ENCODE measurements at places on chromosomes 2 and 18. TPM values are rescaled to one million over a fixed set of nuclear protein-coding genes. Genes with fewer than 3 reads are reported as not detected.

DNA sequence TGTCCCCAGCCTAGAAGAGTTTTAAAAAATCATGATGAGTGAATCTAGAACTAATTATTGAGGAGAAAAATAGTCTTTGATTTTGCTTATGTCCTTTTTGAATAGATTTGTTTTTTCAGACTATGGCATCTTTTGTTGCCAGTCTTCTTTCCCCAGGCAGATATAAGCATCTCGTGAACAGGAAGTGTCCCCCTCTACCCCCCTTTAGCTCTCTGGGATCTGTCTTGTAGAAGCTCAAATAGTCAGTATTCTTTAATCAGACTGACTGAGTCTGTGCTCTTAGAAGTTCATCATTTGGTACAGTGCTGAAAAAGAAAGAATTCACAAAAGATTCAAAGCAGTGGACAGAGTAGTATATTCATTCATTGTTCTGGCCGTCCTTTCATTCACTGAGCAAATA is 10.4 kb downstream of the PRKCE start:
- no peak for DNase-seq
- H3K27ac ChIP-seq: no peak overlapping the region
- no peaks in the 10 kb centered on the region for H3K4me1 ChIP-seq

DNA sequence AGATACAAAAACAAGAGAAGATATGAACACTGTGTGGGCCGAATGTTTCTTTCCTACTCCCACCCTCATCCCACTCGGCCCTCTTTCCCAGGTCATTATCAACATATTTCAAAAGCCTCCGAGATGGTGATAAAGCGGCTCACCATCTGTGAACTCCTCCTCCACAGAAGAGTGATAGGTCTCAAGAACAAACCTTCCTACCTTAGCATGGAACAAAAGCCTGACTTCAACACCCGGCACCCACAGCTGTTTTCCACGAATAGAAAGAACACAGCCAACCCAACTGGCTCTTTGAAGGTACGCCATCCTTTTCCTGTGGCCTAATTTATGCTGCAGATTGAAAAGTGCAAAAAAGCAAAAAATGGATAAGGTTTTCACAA is 28.8 kb downstream of the BCL2 start:
- H3K4me3 ChIP-seq: no peak overlapping the region
- no peak for DNase-seq
- no peaks in the 10 kb centered on the region for H3K36me3 ChIP-seq
- H3K27ac ChIP-seq: no peak overlapping the region
- H3K27me3 ChIP-seq: no peaks in the 10 kb centered on the region

- H3K4me3 ChIP-seq: no peak overlapping the region
- no peaks in the 10 kb centered on the region for H3K36me3 ChIP-seq
- no peak for DNase-seq
- peaks cover 5% of the 10 kb centered on the region for H3K4me1 ChIP-seq
- H3K27me3 ChIP-seq: no peaks in the 10 kb centered on the region
Measured at GRCh38 chr2:222360146-222360545, 61.3 kb upstream of the PAX3 start.

- no peaks in the 10 kb centered on the region for H3K36me3 ChIP-seq
- no peaks in the 10 kb centered on the region for H3K4me1 ChIP-seq
- H3K27me3 ChIP-seq: no peaks in the 10 kb centered on the region
- no peak overlapping the region for H3K27ac ChIP-seq
- no peak overlapping the region for H3K4me3 ChIP-seq
Measured at GRCh38 chr2:151987484-151987883, 111.4 kb downstream of the CACNB4 start.

- H3K36me3 ChIP-seq: peaks cover 13% of the 10 kb centered on the region
- no peak overlapping the region for H3K4me3 ChIP-seq
- H3K4me1 ChIP-seq: no peaks in the 10 kb centered on the region
- H3K27ac ChIP-seq: no peak overlapping the region
- H3K27me3 ChIP-seq: no peaks in the 10 kb centered on the region
- no peak for DNase-seq
Measured at GRCh38 chr18:49241852-49242251, 218.6 kb downstream of the DYM start.

DNA sequence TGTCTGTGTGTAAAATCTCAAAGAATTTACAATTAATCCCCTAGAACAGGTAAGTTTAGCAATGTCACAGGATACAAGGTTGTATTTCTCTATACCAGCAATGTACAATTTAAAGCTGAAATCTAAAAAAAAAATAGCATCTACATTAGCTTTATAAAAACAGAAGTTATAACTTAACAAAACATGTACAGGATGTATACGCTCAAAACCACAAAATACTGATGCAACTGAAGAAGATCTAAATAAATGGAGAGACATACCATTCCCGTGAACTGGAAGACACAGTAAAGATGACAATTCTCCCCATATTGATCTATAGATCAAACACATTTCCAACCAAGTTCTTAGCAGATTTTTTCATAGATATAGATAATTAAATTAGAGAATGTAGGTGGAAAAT is 17.5 kb upstream of the RANBP2 start:
- DNase-seq: no peak
- peaks cover 10% of the 10 kb centered on the region for H3K4me1 ChIP-seq

- H3K4me1 ChIP-seq: no peaks in the 10 kb centered on the region
- H3K4me3 ChIP-seq: no peak overlapping the region
- no peak for DNase-seq
Measured at GRCh38 chr2:18752667-18753422, 163.5 kb upstream of the NT5C1B start.

GRCh38 chr2:84980263-84980983 is 9.5 kb downstream of the KCMF1 start:
- no peak overlapping the region for H3K27ac ChIP-seq
- peaks cover 82% of the 10 kb centered on the region for H3K4me1 ChIP-seq
- H3K27me3 ChIP-seq: no peaks in the 10 kb centered on the region
- no peak for DNase-seq
- H3K36me3 ChIP-seq: no peaks in the 10 kb centered on the region
- no peak overlapping the region for H3K4me3 ChIP-seq

DNA sequence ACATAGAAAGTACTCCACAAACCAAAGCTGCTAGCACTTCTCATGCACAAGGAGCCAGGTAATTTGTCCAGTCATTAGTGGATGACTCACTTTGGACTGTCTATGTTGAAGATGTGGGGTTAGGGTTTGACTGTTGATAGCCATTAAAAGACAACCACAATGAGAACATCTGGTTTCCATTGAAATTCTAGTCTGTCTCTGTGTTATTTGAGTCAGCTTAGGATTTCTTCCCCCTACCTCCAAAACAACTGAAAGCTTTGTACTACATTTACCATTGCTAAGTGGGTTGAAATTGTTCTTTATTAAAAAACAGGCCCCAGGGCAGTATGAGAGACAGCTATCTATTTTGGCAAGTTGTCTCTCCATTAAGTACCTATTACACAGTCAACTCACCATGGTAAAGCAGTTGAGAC is 50.2 kb upstream of the ANKRD44 start:
- H3K4me1 ChIP-seq: no peaks in the 10 kb centered on the region
- H3K27ac ChIP-seq: no peak overlapping the region
- no peak overlapping the region for H3K4me3 ChIP-seq
- H3K36me3 ChIP-seq: no peaks in the 10 kb centered on the region
- DNase-seq: no peak

- H3K36me3 ChIP-seq: no peaks in the 10 kb centered on the region
- DNase-seq: no peak
- no peak overlapping the region for H3K27ac ChIP-seq
- H3K4me3 ChIP-seq: no peak overlapping the region
Measured at GRCh38 chr18:24601585-24601984, 141.1 kb downstream of the HRH4 start.

DNA sequence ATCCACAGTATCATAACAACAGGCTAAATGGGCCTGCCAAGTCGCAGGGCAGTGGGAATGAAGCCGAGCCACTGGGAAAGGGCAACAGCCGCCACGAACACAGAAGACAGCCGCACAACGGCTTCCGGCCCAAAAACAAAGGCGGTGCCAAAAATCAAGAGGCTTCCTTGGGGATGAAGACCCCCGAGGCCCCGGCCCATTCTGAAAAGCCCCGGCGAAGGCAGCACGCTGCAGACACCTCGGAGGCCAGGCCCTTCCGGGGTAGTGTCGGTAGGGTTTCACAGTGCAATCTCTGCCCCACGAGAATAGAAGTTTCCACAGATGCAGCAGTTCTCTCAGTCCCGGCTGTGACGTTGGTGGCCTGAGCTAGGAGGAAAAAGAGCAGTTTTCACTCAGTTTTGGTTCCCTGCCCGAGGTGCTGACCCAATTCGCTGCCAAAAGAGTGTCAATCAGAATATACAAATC is 32.2 kb downstream of the KCTD18 start:
- peaks cover 61% of the 10 kb centered on the region for H3K36me3 ChIP-seq
- H3K27me3 ChIP-seq: no peaks in the 10 kb centered on the region
- peak overlapping the region; percentile 78 for H3K27ac ChIP-seq
- DNase-seq: peak; percentile 67
- peak overlapping the region; percentile 54 for H3K4me3 ChIP-seq

GRCh38 chr2:9153643-9153980 is 53.0 kb upstream of the ASAP2 start:
- H3K4me3 ChIP-seq: no peak overlapping the region
- peak overlapping the region; percentile 13 for H3K27ac ChIP-seq
- no peaks in the 10 kb centered on the region for H3K36me3 ChIP-seq
- peaks cover 11% of the 10 kb centered on the region for H3K4me1 ChIP-seq

DNA sequence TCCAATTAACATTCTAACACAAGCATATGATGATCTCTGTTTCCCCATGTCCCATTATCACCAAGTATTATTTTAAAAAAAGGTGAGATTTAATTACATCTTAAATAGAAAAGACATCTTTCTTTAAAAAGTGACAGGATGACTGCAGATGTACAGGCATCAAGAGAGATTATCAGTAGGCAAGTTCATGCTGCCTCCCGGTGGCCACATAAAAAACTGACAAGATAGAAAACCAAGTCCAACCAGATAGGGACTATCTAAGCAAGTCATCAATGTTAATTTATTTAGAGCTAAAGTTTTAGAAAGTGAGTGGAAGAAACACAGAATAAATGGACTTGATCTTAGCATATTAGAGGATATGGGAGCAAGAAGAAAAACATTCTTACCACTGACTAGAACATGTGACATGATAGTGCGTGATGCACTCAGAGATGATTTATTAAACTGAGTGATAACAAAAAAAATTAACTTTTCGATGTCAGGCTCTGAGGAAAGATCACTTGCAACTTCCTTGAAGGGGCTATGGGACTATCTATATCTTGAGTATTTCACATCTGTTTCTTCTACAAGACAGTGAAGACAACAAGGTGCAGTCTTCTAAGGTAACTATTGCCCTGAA is 5.4 kb upstream of the TDRD15 start:
- DNase-seq: no peak
- no peak overlapping the region for H3K4me3 ChIP-seq
- peaks cover 19% of the 10 kb centered on the region for H3K27me3 ChIP-seq
- no peak overlapping the region for H3K27ac ChIP-seq
- H3K36me3 ChIP-seq: no peaks in the 10 kb centered on the region

DNA sequence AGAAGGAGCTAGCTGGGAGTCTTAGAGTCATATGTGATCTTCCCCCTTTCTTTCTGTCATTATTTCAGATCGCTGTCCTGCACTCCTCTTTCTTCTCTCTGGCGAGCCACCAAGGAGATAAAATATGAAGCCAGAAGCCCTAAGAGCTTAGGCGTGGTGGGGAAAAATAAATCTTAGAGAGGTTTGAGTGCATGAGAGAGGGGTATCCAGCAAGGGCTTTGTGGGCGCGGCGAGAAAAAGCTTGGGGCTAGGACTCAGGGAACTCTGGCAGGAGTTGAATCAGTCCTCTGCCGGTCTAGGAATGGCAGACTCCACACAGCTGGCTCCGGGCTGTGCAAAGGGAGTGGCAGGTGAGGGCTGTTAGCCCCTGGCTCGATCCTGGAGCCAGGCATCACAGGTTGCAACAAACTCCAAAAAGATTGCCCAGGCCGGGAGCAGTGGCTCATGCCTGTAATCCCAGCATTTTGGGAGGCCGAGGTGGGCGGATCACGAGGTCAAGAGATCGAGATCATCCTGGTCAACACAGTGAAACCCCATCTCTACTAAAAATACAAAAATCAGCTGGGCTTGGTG is 20.1 kb upstream of the IGFBP5 start:
- H3K27ac ChIP-seq: peak overlapping the region; percentile 58
- no peak overlapping the region for H3K4me3 ChIP-seq
- no peaks in the 10 kb centered on the region for H3K27me3 ChIP-seq

- H3K27ac ChIP-seq: no peak overlapping the region
- H3K36me3 ChIP-seq: no peaks in the 10 kb centered on the region
- DNase-seq: no peak
- H3K27me3 ChIP-seq: no peaks in the 10 kb centered on the region
Measured at GRCh38 chr2:226396541-226396940, 403.1 kb downstream of the IRS1 start.

DNA sequence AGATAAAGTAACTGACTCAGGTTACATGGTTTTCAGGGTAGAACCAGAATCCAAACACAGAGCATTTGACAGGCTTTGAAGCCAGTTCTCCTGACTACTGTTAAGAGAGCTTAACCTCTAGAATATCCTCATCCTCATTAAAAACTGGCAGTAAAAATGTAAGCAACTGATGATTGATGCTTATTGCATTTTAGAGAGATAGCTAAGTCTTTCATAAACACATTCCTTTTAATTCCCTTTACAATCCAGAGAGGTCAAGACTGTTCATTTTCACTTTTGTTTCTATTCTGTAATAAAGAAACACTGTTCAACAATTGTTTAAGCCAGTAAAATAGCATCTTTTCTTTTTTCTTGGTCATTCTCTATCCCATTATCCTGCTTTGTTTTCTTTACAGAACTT is 53.9 kb upstream of the RAB27B start:
- no peak for DNase-seq
- H3K27ac ChIP-seq: no peak overlapping the region
- no peaks in the 10 kb centered on the region for H3K36me3 ChIP-seq
- no peaks in the 10 kb centered on the region for H3K4me1 ChIP-seq

- peaks cover 7% of the 10 kb centered on the region for H3K36me3 ChIP-seq
- DNase-seq: no peak
- H3K27ac ChIP-seq: peak overlapping the region; percentile 72
- H3K4me3 ChIP-seq: peak overlapping the region; percentile 6
- peaks cover 100% of the 10 kb centered on the region for H3K4me1 ChIP-seq
- H3K27me3 ChIP-seq: no peaks in the 10 kb centered on the region
Measured at GRCh38 chr2:160317181-160318099, 117.4 kb upstream of the ITGB6 start.

DNA sequence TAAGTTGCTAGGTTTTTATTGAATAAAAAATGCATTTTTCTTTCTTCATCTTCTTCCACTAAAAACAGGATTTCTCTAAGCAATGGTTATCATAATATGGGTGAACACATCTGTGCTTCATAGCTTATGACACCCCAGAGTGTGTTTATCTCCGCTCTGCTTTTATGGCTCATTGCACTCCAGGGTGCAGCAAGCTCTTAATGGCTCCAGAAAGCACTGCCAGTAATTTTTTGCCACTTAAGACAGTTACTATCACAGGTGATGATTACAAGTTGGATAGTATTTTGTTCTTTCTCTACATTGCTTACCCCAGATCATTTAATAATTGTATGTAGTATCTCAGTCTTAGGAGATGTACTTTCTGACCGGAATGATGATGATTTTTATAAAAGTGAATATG is 239.3 kb upstream of the CDH20 start:
- H3K4me3 ChIP-seq: no peak overlapping the region
- no peak for DNase-seq
- no peaks in the 10 kb centered on the region for H3K27me3 ChIP-seq
- H3K36me3 ChIP-seq: no peaks in the 10 kb centered on the region
- H3K27ac ChIP-seq: no peak overlapping the region

CYBRD1 gene
- total RNA-seq: 48.4 TPM

GALNT14 gene
- 0.14 TPM for total RNA-seq

TXNL1 gene
- total RNA-seq: 117 TPM

B3GNT2 gene
- total RNA-seq: 16.8 TPM

ZAP70 gene
- 0.55 TPM for total RNA-seq

ABCA12 gene
- 0.03 TPM for total RNA-seq

POLR1A gene
- total RNA-seq: 16.3 TPM

NPHP1 gene
- total RNA-seq: 5.4 TPM

RGPD8 gene
- total RNA-seq: 4.1 TPM

PRSS56 gene
- not detected for total RNA-seq

MYO5B gene
- 0.44 TPM for total RNA-seq
